ENCODE measurements at places on chromosomes 3 and 15.

DNA sequence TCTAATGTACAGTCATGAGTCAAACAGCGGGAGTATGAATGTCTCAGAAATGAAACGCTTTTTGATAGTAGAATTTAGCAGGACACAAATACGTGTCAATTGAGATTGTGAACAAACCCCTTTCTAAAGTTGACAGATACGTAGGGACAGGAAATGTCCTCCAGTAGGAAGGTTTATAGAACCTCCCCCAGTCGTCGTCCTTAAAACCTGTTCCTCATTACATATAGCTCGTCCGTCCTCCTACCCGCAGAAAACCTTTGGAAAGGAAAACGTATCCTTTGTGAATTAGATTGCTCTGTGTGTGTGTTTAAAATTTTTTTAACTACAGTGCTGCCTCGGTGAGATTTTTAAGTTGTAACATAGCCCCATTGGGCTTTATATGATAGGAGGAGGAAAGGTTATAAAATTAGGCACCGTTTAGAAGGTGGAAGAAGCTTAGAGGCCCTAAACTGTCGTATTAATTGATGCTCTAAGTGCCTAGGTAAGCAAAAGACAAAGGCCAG is 4.1 kb downstream of the UBE2E1 start:
- peak; percentile 74 for DNase-seq

DNA sequence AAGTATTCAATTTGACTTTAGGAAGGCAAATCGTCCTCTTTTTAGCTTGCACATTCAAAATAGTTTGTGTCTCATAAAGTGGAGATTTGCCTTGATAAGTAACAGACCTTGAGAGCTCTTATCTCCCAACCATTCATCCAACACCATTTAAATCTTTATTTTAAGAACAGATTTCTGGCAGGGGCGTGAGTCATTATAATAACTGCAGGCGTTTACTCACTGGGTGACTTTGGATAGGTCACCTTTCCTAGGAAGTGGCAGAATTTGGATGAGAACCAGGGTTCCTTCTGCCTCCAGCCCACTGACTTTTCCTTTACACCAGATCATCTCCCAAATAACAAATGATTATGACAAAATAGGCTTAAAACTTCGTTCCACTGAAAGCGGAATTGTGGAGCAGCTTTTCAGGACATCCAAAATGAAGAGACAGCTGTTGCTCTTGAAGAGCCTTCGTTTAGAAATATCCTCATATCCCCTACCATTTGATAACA is 5.0 kb downstream of the LMCD1 start:
- no peak for DNase-seq

GRCh38 chr3:47005212-47006144 is 26.0 kb downstream of the NBEAL2 start:
- no peak for DNase-seq

- peak; percentile 43 for DNase-seq
Observed at GRCh38 chr3:189563853-189564563, 67.2 kb upstream of the TP63 start.

- DNase-seq: no peak
Observed at GRCh38 chr3:16475766-16476165, 37.7 kb downstream of the RFTN1 start.

DNA sequence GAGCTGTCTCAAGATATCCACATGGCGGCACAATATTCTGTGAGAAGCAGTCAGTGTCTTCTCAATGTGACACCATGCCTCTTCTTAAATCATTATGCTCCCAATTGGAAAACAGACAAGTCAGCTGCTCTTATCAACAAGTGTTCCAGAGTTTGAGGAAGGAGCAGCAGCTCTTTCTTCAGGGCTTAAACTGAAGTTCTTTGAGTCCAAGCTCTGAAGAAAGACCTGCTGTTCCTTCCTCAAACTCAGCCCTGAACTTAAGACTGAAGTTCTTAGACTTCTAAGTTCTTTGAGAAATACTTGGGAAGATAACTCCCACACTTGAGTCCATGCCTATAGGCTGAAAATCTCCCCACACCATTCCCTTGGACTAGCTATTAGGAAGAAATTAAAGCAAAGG is 43.4 kb downstream of the NPTN start:
- no peak for DNase-seq

DNA sequence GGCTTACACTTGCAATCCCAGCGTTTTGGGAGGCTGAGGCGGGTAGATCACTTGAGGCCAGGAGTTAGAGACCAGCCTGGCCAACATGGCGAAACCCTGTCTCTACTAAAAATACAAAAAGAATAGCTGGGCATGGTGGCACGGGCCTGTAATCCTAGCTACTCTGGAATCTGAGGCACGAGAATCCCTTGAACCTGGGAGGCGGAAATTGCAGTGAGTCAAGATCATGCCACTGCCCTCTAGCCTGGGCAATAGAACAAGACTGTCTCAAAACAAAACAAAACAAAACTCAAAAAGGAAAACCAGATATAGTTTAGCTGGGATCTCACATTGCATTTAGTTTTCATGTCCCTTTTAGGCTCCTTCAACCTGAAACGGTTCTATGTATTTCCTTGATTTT is 2.9 kb upstream of the USP50 start:
- DNase-seq: no peak

DNA sequence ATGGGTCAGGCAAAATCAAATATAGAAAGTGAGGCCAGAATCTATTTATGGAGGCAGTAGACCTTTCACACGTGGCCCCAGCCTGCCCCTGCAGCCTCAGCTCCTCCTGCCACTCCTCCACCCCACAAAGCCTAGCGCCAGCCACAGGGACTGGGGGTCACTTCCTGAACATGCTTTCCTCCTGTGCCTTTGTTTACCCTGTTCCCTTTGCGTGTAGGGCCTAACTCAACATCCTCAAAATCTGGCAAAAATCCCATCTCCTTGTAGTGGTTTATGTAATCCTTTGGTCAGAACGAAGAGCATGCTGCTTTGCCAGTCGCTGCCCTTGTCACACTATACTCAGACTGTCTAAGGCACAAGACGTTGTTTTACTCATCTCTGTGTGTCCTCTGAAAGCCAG is 39.6 kb downstream of the KBTBD12 start:
- DNase-seq: no peak

GRCh38 chr3:17972030-17972429 is 229.6 kb upstream of the TBC1D5 start:
- no peak for DNase-seq

- DNase-seq: no peak
Observed at GRCh38 chr15:52529341-52529924, 753 bp upstream of the MYO5A start.

DNA sequence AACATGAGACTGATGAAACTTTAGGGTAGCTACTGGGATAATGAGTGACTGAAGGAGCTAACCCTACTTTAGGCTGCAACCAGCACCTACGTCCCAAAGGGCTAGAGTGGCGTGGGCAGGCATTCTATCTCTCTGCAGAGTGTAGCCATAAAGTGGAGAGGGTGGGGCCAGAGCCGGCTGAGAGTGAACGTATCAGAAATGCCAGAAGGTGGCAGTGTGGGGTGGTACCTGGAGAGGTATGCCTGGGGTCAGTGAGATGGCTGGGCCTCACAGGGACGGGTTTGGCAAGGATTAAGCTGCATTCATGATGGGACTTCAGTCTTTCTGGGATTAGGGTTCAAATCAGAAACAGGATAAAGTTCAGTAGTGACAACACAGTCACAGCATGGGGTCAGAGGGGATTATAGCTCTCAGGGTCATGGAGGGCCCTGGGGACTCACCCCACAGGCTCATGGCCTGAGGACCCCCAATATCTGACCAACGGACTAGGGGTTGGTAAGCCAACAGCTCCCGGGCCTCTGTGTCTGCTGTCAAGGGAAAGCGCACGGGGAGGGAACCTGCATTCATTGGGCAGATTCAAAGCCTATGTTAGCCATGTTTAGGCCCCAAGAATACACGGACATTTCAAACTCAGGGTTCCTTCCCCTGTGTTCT is 86.5 kb upstream of the FOXB1 start:
- DNase-seq: peak; percentile 69

DNA sequence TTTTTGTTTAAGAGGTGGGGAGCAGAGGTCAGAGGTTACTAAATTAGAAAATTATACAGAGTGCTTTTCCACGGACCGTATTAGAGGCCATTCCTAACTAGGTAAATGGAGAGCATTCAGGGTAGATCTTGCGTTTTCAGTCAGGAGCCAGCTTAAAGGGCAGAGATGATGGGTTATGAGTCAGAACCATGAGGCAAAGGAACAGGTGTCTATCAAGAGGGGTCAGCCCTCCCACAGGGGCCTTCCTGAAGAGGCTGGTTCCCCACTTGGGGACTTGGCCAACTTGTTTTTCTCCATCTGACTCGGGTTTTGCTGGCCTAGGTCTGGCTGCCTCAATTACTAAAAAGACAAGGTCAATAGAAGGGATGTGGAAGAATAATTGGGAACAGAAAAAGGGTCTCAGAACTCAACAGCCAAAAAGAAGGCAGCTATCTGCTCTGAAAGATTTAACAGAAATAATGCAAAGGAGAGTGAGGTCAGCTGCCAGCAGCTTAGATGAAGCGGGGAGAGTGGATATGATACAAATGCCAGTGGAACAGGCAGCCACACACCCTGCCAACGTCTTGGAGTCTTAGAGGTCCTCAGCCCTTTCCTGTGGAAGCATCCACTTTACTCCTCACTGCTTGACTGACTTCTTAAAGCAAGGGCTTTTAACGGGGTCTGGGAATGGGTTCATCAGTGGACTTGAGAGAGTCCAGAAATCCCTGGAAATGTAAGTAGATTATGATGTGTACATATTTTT is 17.6 kb downstream of the MTMR14 start:
- no peak for DNase-seq
